ENCODE measurements at places on chromosomes 11 and 22.

GRCh38 chr11:46332568-46333393 is 14.5 kb upstream of the DGKZ start:
- DNase-seq = no peak

DNA sequence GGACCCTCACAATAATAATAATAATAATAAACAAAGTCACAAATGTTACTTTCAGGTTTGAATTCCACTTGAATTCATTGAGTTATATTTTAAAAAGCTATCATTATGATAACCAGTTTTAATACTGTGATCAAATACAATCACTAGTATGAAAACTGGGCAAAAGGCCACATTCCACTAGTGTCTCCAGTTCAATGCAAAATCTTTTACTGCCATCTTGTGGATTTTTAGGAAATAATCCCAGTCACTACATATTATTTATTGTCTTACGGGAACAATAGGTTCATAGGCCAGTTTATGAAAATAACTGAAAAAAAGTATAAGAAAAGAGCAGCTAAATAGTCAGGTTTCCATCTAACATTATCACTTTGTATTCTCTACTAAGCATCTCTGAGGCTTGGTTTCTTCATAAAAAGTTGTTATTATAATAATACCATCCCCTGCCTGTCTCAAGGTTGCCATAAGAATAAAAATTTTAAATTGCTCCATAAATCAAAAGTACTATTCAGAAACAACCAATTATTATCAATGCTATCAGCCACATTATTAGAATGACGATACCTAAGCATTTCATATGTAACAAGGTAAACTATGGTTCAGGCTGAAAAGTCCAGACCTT is 533.9 kb upstream of the CCDC90B start:
- DNase-seq = peak; percentile 26

DNA sequence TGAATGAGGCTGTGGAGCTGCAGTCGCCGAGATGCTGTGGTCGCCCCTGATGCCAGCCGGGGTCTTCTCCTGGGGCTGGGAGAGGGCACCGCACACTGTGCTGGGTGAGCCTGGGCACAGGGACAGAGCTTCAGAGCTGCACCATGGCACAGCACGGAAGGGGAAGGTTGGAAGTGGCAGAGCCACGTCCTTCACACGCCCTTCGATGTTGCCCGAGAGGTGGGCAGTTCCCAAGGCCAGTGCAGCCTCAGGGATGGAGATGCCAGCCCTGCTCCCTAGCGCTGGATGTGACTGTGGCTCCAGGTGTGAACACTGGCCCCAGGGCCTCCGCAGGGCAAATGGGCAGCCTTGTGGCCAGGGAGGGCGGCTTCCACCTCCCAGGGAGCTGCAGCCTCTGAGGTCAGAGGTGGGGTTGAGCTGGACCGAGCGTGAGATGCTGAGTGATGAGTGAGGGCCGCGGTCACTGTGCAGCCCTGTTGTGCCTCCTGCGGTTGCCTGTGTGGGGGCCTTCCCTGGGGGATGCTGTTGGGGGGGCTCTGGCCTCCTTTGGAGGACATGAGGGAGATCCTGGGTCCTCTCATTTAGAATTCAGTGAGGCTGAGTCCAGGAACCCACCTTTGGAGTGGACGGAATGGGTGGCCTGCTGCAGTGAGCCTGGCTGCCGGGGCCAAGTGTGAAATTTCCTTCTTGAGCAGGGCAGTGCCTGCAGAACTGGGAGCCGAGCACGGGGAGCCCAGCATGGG is 1090.0 kb downstream of the BRD1 start:
- DNase-seq = no peak

- no peak for DNase-seq
These were observed 12.3 kb upstream of the TUB start for GRCh38 chr11:8068605-8069221.

- DNase-seq = no peak
These were observed 1.9 kb downstream of the C11orf21 start for GRCh38 chr11:2299773-2300172.

DNA sequence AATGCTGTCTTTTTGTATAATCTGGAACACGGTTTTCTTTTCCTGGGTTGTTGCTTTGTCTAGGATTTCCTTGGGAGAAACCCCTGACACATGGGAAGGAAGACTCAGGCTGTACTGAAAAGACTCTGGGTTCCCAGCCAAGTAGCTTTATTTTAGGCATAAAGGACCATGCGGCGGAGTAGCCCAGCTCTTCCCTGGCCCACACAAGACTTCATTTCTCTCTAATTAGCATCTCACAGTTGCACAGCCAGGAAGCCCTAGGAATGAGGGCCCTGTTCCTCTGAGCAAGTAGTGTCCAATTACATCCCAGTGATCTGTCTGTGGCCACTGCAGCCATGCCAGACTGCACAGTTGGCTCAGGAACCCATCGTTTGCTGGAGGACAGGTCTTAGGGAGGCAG is 319.5 kb downstream of the TENM4 start:
- DNase-seq = no peak

GRCh38 chr22:26648011-26648497 is 9.3 kb upstream of the MIAT start:
- DNase-seq = peak; percentile 24

- DNase-seq = no peak
These were observed 19.8 kb upstream of the MPZL2 start for GRCh38 chr11:118283756-118284350.

- no peak for DNase-seq
These were observed 107.6 kb downstream of the TRPC6 start for GRCh38 chr11:101476191-101476590.

GRCh38 chr11:10450462-10451425 is 4.3 kb upstream of the AMPD3 start:
- DNase-seq = peak; percentile 43
